Pulmonary artery endothelial cell (primary cell): ENCODE measurements at places on chromosomes 13 and 19. TPM values are rescaled to one million over a fixed set of nuclear protein-coding genes. Genes with fewer than 3 reads are reported as not detected.

Gene JAK3
- 1.6 and 3.0 TPM in 2 replicates for total RNA-seq

Gene ZNF780B
- total RNA-seq = 6.5 and 9.8 TPM in 2 replicates

Gene ANKLE1
- total RNA-seq = 1.3 and 3.0 TPM in 2 replicates

Gene DLEU7
- not detected in 2 replicates for total RNA-seq

Gene PLPPR3
- total RNA-seq = 0.07 and 0.33 TPM in 2 replicates

Gene C19orf85
- not detected in 2 replicates for total RNA-seq

Gene PSG4
- total RNA-seq = not detected in 2 replicates
